CD4-positive, alpha-beta T cell treated with Interleukin-21 for 1 hour (primary cell): ENCODE measurements at places on chromosomes 7 and 10.

GRCh38 chr10:75407224-75407712 lies 5.7 kb upstream of the ZNF503 start:
- no peak for DNase-seq

DNA sequence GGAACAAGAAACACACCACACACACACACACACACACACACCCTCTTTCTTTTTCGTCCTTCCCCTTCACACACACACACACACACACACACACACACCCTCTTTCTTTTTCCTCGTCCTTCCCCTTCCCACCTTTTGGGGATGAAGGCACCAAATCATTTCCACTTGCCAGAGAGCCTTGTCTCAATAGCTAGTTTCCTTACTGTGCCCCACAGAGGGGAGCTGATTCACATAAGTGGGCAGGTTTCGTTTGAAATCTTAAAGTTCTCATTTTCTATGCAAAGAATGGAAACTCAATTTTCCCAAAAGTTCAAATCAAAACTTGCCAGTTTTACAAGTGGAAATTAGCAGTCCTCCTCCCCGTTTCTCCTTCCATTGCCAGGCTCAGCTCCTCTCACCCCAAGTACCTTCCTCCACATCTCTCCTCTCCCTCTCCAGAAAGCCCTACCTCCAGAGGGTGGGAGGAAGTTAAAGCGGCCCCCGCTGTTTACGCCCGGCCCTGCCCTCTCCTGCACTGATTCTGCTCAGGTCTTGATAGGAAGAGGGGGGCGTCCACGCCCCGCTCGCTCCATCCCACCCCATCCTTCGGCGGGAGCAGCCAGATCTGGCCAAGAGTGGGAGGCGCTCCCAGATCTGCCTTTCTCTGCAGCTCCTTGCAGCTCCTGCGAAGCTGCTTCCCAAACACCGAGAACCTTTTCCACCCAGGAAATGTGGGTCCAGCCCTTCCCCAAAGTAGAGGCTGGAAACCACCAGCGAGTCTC lies 1.3 kb downstream of the CTTNBP2 start:
- no peak for DNase-seq

GRCh38 chr7:128454808-128455542 lies 703 bp upstream of the HILPDA start:
- DNase-seq = no peak

DNA sequence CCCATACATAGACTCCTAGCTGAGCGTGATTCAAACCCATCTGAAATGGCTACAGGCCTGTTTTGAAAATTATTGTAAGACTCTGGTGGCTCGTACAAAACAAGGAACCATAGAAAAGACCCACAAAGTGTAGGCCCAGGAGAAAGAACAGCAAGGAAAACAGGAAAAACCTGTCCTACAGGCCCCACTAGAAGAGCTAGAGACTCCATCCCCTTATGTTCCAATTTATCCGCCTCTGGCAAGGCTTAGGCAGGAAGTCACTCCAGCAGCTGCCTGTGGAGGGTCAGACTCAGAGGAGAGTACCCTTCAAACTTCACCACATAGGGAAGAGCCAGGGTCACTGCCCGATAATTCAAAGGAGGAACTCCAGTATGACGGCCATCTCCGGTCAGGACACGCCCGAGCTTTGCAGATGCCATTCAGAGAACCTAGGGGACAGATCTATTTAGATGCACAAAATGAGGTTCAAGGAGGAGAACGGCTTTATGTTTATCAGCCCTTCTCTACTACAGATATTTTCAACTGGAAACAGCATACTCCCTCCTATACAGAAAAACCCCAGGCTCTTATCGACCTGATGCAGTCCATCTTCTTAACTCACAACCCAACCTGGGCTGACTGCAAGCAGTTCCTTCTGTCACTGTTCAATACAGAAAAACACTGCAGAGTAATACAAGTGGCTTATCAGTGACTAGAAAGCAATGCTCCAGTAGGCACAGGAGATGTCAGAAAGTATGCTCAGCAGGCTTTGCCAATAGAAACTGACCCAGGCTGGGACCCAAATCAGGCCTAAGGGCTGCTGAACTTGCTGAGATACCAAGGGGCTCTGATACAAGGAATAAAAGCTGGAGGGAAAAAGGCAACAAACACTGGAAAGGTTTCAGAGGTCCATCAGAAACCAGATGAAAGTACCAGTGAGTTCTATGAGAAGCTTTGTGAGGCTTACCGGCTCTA lies 8.6 kb upstream of the ZNF33B start:
- no peak for DNase-seq

- no peak for DNase-seq
Observed at GRCh38 chr7:77460057-77460486, 43.9 kb upstream of the GSAP start.

DNA sequence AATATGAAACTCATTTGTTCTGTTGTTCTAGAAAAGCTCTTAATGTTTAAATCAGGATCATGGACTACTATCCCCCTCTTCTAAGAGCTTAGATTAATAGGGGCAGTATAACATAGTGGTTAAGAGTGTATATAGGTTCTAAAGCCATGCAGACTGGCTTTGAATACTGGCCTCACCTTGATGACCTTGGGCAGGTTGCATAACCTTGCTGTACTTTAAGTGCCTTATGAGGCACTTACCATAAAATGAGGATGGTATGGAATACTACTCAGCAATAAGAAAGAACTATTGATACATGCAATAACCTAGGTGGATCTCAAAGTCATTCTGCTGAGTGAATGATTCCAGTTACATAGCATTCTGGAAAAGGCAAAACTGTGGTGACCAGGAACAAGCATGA lies 53.6 kb downstream of the GBF1 start:
- no peak for DNase-seq

GRCh38 chr10:125043841-125044658 lies 102.1 kb downstream of the ZRANB1 start:
- no peak for DNase-seq

- no peak for DNase-seq
Observed at GRCh38 chr7:6889252-6889812, 63.3 kb upstream of the CCZ1B start.

DNA sequence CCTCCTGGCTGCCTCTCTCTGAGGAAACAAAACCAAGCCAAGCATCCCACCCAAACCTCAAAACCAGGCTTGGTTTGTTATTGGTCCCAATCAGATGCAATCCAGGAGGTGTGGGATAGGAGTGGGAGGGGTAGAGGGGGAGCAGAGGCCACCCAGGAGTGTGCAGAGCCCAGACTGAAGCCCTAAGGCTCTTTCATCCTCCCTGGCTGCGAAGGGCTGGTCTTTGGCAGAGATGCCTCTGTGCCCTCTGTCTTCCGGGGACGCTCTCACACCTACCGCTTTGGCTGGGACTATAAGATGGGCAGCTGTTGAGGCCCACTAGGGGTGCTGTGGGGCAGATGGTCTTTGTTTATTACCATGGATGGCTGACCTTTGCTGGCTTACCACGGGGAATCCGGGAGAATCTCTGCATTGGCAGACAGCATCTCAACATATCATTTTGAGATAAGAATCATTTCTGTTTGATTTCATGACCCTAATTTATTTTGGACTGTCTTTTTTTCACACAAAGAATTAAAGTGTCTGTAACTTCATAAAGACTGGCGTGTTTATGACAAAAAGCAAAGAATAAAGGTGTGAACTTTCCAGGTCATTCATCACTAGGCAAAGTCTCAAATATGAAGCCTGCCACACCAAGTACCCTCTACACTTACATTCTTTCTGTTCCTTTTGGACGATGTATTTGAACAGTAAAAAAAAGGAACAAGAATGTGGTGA lies 6.5 kb upstream of the DENND2A start:
- DNase-seq = peak; percentile 45

GRCh38 chr10:14753441-14753840 lies 21.3 kb downstream of the FAM107B start:
- no peak for DNase-seq

DNA sequence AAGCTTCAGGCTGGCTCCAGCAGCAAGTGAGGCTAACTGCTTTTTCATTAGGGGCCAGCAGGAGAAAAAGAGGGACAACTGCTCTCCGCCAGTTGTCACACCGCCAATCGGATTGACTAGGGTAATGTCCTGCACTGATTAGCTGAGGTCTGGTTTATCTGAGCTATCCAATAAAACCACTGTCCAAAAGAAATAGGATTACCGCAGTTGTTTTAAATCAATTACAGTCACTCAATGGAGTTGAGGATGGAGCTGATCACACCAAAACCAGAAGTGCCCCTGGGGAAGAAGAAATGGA lies 351.4 kb upstream of the NPVF start:
- DNase-seq = no peak

DNA sequence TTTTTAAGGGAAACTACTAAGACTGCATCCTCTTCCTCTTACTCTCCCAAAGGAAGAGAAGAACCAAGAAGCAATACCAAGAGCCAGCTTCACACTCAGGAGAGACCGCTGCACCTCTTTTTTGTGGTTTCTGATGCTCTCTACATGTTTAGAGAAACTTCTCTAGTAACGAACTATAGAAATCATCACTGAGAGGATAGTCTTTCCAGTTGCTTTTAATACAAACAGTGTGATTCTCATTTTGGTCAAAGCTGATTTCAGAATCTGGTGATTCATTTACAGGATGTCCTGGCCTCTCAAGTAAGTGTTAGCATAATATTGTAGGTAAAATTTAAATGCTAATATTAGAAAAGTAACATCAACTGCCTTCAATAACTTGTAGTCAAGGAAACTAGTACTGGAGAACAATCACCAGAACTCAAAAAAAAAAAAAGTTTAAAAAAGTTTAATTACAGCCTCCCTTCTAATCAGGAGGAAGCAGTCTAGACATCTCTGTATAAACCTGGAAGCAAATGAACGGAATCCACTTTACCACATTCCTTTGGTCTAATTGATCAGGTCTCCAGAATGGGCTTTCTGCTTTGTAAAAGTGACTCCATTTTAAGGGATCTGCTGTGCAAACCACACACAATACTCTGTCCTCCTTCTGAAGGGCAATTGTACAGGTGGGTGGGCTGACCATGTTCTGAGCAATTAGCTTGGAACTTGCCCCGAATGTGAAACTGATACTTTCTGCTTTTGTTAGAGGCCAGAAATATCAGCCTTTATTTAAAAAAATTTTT lies 3.0 kb downstream of the LAMB1 start:
- DNase-seq = no peak

GRCh38 chr7:142612237-142612881 lies 136.9 kb upstream of the PRSS1 start:
- DNase-seq = no peak

GRCh38 chr7:90180649-90181048 lies 26.4 kb downstream of the STEAP1 start:
- DNase-seq = no peak

- no peak for DNase-seq
Observed at GRCh38 chr7:39217783-39218182, 240.1 kb downstream of the POU6F2 start.

- no peak for DNase-seq
Observed at GRCh38 chr7:157952050-157952667, 615.4 kb downstream of the DNAJB6 start.

GRCh38 chr7:144438759-144439158 lies 35.3 kb upstream of the NOBOX start:
- no peak for DNase-seq

DNA sequence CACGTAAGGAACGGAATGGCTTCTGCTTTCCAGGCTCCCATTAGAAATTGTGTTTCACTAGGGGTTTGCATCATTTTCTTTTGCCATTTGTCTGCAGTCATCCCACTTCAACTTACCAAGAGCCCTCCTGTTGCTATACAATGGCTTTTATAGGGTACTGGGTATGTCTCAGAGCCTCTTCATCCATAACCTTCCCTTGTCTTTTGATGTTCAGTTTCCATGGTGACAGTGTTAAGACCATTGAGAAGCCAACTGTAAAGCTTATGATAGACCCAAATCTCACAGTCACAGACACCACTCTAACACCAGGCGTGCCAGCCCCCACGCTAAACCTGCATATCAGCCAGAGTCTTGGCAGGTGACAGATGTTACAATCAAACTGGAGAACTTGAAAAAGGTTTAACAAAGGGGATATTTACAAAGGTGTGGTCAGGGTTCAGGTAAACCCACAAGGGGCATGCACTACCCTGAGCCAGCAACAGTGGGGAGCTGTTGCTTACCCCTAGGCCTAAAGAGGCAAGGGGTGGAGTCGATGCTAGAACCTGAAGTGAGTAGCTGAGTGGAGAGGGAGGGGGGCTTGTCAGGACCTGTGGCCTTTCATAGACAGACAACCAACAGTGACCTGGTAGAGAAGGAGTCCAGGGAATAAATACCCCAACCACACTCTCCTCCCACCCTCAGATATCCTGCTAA lies 53.2 kb upstream of the ABLIM1 start:
- DNase-seq = no peak

- DNase-seq = no peak
Observed at GRCh38 chr7:45082031-45082830, 6.5 kb downstream of the NACAD start.

DNA sequence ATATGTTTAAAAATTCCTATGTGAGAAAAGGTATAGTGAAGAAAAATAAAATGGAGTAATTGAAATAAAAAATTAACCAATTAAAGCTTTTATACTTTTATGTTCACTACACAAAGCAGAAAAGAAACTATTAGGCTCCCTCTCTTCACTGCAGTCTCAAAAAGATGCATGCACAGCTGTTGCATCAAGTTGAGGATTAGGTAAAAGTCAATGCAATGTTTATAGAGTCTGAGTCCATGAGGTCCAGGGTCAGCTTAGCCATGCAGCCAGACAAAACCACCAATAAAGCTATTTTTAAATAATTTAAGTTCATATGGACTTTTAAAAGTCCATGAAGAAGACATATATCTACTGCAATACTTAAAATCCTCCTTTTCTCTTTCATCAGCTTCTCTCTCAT lies 31.1 kb upstream of the ING3 start:
- no peak for DNase-seq

DNA sequence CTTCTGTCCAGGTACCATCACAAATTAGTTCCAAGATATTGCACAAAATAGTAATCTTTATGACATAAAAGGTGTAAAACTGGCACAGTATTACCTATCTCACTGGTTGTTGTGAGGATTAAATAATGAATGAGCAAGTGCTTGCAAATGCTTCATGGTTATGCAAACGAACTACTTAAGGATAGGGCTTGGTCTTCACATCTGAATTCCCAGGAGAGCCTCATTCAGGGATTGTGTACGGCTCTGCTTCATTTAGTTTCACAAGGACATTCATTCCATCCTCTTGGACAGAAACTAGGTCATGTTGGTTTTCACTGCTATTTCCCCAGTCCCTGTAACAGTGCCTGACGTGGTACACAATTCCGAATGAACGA lies 12.1 kb downstream of the ABCA13 start:
- DNase-seq = no peak

GRCh38 chr10:361203-362081 lies 226.2 kb downstream of the ZMYND11 start:
- DNase-seq = no peak

DNA sequence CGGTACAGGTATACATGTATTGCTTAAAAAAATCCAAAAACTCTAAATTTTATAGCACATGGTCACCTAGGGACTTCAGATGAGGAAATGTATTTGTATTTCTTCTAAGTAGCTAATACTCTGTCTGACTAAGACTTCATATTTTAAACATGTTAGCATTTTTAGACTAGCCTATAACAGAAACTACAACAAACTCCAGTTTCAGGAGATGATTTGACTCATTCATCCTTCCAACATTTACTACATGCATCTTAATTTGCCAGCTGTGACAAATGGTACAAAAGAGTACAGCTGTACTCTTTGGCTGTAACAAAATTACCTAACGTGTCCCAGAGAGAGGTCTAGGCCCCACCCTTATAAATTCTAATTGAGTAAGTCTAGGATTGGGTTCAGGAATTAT lies 22.2 kb downstream of the TMEM209 start:
- DNase-seq = no peak

- no peak for DNase-seq
Observed at GRCh38 chr10:86041116-86041515, 325.5 kb downstream of the GRID1 start.
